NCI-H2171 treated with DMSO at 0.1 percent for 48 hours (cell line): ENCODE measurements at places on chromosomes 12 and 14.
A peak's percentile ranks its signal among the peaks of the same experiment; 100 is the strongest.

GRCh38 chr14:54882521-54882920, 20.1 kb downstream of the GCH1 start:
- DNase-seq, result peak; percentile 72

GRCh38 chr12:117063162-117063911, 35.9 kb downstream of the TESC start:
- no peak for DNase-seq

DNA sequence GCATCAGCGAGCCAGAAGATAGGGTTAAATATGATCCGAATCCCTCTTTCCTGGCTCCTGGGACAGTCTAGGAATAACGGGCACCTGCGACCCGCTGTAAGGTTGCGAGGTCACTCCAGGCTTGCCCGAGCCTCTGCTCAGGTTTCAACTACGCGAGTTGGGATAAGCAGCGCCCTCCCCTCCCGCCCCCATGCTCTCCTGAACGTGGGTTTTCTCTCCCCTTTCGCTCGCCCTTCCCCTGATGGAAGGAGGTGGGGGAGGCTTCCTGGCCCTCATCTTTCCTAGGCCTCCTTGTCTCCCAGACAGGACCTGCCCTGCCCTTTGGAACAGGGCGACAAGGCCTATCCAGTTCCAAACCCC, 753 bp upstream of the ATP5MC2 start:
- peak; percentile 84 for DNase-seq

- DNase-seq, result no peak
Measured at GRCh38 chr12:67786086-67786485, 137.5 kb downstream of the DYRK2 start.

- no peak for DNase-seq
Measured at GRCh38 chr14:75522224-75522982, at the start of gene BATF. Gene BATF, plus strand, starts transcription at chr14:75522469. Its CDS starts 214 bp downstream, at chr14:75522683.

GRCh38 chr14:24881116-24881893, 168.6 kb downstream of the STXBP6 start:
- no peak for DNase-seq

DNA sequence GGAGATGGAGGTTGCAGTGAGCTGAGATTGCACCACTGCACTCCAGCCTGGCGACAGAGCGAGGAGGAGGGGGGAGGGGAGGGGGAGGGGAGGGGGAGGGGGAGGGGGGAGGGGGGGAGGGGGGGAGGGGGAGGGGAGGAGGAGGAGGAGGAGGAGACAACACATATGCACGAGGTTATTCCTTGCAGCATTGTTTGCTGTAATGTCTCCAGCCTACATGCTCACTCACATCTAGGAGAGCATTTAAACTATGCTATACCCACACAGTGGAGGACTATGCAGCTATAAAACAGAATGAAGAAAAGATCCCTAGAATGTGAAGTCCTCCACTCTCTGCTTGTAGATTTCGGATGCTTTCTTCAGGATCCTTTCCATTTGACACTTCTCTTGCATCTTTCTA, 3.5 kb upstream of the HIGD1C start:
- no peak for DNase-seq

DNA sequence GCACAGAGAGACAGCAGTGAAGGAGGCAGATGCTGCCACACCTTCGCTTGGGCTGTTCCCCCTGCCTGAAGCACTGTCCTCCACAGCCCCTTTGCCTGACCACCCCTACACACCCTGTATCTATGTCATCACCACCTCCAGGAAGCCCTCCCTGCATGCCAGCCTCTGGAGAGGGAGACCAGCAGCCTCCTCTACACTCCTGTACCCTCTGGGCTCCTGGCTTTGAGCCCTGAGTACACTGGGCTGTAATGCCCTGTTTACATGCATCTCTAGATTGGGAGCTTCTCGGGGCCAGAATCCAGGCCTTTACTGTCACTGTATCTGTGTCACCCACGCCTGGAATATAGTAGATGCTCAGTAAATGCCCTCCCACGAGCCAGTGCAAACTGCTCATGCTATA, 5.9 kb upstream of the TMEM119 start:
- DNase-seq, result no peak

DNA sequence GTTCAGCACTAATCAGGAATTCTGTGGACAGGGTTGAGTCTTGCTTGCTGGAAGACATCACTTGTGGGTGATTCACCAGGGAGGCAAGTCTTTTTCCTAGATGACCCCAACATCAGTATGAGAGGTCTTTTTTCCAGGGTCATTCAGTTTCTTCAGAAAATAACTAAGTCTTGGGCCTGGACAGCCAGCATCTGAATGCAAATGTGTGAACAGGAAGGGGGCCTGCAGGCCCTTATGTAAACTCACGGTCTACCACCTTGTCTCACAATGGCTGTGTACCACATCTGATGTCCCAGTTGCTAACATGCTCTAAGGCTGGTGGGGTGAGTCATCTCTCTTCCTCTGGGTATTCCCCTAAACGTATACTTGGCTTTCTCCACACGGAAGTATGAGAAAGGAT, 79.2 kb downstream of the HECTD4 start:
- DNase-seq, result no peak

- DNase-seq, result no peak
Measured at GRCh38 chr12:113384778-113385177, 18.9 kb downstream of the SDS start.

DNA sequence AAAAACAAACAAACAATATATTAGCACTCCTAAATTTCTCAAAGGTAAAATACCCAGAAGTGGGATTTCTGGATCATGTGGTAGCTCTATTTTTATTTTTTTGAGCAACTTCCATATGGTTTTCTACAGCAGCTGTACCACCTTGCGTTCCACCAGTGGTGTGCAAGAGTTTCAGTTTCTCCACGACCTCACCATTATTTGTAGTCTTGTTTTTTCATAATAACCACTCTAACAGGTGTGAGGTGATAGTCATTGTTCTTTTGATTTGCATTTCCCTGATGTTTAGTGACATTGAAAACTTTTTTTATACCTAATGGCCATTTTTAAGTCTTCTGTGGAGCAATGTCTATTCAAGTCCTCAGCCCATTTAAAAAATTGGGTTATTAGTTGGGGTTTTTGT, 127.3 kb upstream of the SLC38A2 start:
- DNase-seq, result no peak

GRCh38 chr12:49533331-49533730, 5.5 kb upstream of the KCNH3 start:
- DNase-seq, result no peak

- DNase-seq, result no peak
Measured at GRCh38 chr12:71871116-71871515, 31.6 kb downstream of the TBC1D15 start.

GRCh38 chr14:103372552-103373304, 12.5 kb upstream of the MARK3 start:
- no peak for DNase-seq

DNA sequence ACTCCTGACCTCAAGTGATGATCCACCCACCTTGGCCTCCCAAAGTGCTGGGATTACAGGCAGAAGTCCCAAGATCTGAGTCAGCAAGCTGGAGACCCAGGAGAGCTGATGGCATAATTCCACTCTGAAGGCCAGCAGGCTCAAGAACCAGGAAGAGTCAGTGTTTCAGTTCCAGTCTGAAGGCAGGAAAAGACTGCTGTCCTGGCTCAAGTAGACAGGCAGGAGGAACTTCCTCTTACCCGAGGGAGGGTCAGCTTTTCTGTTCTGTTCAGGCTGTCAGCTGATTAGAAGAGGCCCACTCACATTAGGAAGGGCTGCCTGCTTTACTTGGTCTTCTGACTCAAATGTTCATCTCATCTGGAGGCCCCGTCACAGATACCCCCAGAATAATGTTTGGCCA, 206.0 kb upstream of the MYL2 start:
- DNase-seq, result no peak

DNA sequence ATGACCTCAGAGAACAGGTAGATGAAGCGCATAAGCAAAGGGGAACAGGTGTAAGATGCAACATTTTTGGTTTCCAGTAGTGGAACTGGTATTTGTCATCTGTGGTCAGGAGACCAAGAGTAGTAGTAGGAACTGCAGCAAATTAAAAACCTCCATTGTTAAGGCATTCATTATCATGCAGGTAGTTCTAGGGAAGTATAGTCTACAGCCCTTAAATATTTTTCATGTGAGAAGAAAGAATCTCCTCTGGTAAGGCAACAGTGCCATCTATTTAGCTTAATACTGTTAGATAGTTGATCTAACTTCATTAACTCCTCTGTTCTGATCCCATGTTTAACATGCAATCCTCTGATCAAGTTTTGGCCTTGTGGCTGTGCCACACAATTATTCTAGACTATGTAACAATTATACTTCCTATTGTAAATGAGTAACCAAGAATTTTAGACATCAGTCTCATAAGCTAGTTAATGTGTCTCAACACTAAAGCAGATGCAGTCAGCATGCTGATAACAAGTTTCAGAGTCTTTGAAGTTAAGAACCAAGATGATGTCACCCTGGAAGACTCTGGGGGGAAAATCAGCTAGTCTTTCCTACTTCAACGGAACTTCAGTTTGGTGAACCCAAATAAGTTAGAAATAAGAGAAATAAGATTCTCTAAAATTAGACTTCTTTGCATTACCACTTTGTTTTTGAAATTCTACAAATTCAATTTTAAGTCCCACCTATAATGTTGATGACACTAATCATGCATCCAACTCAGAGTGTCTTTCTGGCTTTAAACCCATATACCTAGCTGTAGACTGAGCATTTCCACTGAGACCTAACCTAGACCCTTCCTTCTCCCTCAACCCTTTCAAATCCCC, 70.9 kb downstream of the STXBP6 start:
- no peak for DNase-seq

DNA sequence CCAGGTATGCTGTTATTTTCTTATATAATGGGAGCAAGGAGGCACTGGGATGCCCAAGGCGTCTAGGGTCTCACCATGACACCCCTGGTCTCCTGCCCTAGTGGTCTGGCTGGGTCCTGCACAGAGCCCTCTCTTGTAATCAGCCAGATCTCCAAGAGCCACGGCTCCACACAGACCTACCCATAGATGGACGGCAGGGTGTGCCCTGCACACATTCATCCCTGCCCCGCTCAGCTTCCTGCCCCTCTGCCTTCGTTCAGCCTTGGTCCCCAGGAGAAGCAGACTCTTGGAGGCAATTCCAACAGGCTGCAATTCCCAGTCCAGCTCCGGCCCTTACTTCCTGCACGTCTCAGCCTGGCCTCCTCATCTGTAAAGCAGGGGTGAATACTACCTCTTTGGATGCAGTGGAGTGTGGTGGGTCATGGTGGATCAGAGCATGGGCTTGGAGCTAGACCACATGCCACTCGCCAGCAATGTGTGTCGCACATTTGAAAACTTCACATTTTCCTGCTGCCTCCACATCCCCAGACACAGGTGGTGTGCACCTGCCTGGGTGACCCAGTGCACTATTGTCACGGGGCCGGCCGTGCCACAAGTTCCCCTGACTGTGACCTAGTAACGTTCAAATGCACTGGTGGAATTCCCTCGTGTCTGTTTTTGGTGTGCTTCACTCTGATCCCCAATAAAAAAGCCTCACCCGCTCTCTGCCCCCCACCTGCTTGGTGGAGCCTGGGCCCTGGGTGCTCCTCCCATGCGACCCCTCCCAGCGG, 171.1 kb upstream of the PRMT8 start:
- no peak for DNase-seq

- DNase-seq, result no peak
Measured at GRCh38 chr14:68525516-68525915, 267.4 kb downstream of the ZFP36L1 start.

DNA sequence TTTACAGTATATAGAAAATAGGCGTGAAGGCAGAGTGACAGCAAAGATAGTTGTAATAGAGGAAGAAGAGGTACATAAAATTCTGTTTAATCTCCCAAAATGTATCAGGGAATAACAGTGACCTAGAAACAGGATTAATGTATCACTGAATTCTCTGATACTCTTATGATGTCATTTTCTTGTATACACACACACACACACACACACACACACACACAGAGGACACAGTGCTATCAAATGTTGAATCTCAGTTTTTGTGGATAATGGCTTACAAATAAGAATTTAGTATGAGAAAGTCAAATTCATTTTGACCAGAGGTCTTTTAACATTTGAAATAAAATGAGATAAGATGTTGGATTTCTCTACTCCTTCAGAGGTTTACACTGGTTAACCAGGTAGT, 4.3 kb upstream of the LRIG3 start:
- no peak for DNase-seq

DNA sequence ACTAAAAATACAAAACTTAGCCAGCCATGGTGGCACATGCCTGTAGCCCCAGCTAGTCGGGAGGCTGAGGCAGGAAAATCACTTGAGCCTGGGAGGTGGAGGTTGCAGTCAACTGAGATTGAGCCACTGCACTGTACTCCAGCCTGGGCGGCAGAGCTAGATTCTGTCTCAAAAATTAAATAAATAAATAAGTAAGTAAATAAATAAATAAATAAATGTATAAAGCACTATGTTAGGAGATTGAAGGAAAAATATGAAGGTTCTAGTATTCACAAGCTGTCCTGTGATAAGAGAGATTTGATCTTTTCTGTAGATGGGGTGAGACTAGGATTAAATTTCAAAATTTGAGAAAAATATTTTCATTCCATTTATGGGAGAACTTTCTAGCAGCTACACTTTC, 5.7 kb downstream of the DNAJC22 start:
- no peak for DNase-seq

- DNase-seq, result no peak
Measured at GRCh38 chr12:124390442-124391097, 95.7 kb downstream of the RFLNA start.

DNA sequence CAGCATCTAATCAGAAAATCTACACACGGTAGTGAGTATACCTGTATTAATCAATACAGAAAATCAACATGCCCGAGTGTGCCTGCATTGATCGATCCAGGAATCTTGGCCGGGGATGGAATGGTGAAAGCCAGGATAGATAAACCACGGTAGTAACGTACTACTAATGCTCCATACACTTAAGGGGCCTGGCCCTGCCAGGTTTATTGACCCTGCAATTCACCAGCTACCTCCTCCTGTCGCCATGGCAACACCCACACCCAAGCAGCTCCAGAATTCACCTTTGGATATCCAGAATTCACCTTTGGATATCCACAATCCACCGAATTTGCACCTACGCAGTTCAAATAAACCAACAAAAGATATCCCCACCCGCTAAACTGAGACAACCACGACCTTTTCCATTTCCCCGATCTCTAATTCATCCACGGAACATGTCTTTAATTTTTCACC, 14.8 kb upstream of the CALM1 start:
- DNase-seq, result peak; percentile 59

GRCh38 chr12:124588751-124589267, 21.4 kb upstream of the NCOR2 start:
- peak; percentile 87 for DNase-seq

DNA sequence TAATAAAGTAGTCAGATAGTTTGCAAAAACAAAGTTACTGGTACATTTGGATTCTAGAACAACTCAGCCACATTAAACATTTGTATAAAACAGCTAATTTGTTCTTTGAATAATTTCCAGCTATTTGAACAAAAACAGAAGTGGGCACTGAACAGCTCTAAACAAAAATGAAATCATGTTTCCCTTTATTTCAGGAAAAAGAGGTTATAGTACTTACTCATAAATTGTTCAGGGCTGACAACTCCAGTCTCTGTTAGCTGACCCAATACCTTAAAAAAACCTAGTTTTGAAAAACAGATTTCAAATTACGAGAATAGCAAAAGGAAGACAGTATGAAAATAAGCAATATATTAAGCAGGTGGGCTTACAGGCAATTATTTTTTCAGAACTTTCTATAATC, 8.2 kb downstream of the GNPNAT1 start:
- DNase-seq, result no peak

GRCh38 chr14:101239065-101239464, 322.2 kb upstream of the DIO3 start:
- DNase-seq, result no peak

GRCh38 chr12:132393991-132394949, 64.9 kb upstream of the GALNT9 start:
- DNase-seq, result no peak
